HepG2 (cell line): ENCODE measurements at places on chromosomes 5 and 9. TPM values are rescaled to one million over a fixed set of nuclear protein-coding genes. Genes with fewer than 3 reads are reported as not detected.

The QSOX2 gene
- 36.4 and 42.1 TPM in 2 replicates for polyA plus RNA-seq

The C5orf58 gene
- polyA plus RNA-seq: not detected in 2 replicates

GRCh38 chr5:10760921-10761184 is 181 bp downstream of the DAP start:
- no peak for DNase-seq

- DNase-seq: no peak
These were observed 150.2 kb downstream of the ACTBL2 start for GRCh38 chr5:57332361-57332760.
